Calu3 (cell line): ENCODE measurements at places on chromosomes 16 and 17. TPM values are rescaled to one million over a fixed set of nuclear protein-coding genes. Genes with fewer than 3 reads are reported as not detected.
A peak's percentile ranks its signal among the peaks of the same experiment; 100 is the strongest.

DNA sequence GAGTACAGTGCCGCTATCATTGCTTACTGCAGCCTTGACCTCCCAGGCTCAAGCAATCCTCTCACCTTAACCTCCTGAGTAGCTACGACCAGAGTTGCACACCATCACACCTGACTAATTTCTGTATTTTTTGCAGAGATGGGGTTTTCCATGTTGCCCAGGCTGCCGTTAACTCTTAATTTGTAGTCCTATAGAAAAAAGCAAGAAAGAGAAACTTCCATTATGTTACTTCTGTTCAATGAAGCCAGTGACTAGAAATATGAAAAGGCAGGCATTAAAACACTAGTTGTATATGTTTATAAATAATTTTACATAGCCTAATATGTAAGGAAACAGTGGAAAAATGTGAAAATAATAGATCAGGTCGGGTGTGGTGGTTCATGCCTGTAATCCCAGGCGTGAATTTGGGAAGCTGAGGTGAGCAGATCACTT is 9.7 kb downstream of the RAD51C start:
- no peaks in the 10 kb centered on the region for H3K27me3 ChIP-seq
- H3K36me3 ChIP-seq, result no peaks in the 10 kb centered on the region
- H3K4me3 ChIP-seq, result no peak overlapping the region
- no peaks in the 10 kb centered on the region for H3K4me1 ChIP-seq
- DNase-seq, result no peak
- no peak overlapping the region for H3K27ac ChIP-seq

GLP2R gene
- 0.20 and 0.59 TPM in 2 replicates for total RNA-seq

DNA sequence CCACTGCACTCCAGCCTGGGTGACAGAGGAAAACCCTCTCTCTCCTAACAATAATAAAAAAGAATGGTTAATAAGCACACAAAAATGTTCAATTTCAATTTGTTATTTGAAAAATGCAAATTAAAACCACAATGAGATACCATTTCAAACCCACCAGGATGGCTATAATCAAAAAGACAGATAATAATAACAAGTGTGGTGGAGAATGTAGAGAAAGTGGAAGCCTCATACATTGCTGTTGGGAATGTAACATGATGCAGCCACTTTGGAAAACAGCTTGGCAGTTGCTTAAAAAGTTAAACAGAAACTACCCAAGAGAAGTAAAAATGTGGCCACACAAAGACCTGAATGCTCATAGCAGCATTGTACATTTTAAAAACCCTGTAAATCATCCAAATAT is 51.8 kb upstream of the MAP3K14 start:
- H3K4me1 ChIP-seq, result peaks cover 37% of the 10 kb centered on the region
- H3K4me3 ChIP-seq, result no peak overlapping the region
- no peak for DNase-seq
- H3K36me3 ChIP-seq, result peaks cover 23% of the 10 kb centered on the region
- H3K27ac ChIP-seq, result no peak overlapping the region
- no peaks in the 10 kb centered on the region for H3K27me3 ChIP-seq

SALL1 gene
- not detected in 2 replicates for total RNA-seq

DNA sequence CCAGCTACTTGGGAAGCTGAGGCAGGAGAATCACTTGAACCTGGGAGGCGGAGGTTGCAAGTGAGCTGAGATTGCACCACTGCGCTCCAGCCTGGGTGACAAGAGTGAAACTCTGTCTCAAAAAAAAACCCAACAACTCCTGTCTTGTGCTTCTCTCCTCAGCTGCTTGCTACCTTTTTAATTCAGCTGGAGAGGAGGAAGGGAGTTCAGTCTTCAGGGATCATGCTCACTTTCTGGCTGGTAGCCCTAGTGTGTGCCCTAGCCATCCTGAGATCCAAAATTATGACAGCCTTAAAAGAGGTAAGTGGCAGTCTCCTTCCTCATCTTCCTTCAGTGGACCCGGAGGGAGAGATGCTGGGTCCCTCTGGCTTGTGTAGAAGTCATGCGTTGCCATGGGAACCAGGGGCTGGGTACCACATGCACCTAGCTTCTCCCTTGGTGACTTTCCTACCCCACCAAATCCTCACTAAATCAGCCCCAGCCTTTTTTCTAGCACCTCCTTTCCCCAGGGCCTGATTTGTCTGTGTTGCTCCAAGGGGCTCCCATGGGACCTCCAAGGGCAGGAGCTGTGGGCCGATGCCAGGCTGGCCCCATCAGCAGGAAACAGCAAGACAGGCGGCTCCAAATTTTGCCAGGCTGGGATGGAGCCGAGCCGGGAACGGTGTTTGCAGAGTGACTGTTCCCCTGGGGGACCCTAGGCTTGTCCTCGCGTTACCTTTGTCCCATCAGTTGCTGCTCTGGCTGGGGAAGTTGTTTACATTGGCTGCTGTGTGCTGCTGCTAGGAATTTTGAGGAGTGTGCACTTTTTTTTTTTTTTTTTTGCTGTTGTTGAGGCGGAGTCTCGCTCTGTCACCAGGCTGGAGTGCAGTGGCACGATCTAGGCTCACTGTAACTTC is 65.2 kb downstream of the ABCC1 start:
- no peak overlapping the region for H3K27ac ChIP-seq
- H3K4me1 ChIP-seq, result peaks cover 22% of the 10 kb centered on the region

DNA sequence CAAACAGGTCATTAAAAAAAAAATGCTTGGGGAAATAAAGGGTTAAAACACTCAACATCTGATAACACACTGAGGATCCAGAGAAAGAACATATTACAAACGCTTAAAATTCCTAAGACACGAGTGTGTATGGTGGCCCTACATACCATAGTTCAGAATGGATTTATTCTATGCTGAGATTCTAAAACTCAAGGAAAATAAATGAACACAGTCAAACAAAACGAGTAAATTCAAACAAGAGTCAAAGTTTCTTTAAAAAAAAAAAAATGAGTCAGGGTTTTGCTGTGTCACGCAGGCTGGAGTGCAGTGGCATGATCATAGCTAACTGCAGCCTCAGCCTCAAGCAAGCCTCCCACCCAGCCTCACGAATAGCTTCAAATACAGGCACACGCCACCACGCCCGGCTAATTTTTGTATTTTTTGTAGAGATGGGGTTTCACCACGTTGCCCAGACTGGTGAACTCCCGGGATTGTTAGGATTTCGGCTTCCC is 17.4 kb downstream of the CRK start:
- no peaks in the 10 kb centered on the region for H3K4me1 ChIP-seq
- no peak for DNase-seq
- H3K27me3 ChIP-seq, result no peaks in the 10 kb centered on the region
- no peak overlapping the region for H3K27ac ChIP-seq

SLC5A11 gene
- 0.64 TPM in 1 of 2 replicates, not detected in the other for total RNA-seq

GRCh38 chr16:21598206-21598605 is 1.2 kb upstream of the METTL9 start:
- peak overlapping the region; percentile 95 for H3K4me3 ChIP-seq
- H3K27me3 ChIP-seq, result no peaks in the 10 kb centered on the region
- H3K27ac ChIP-seq, result peak overlapping the region; percentile 60
- H3K36me3 ChIP-seq, result peaks cover 22% of the 10 kb centered on the region

TLCD1 gene
- 44.9 and 49.3 TPM in 2 replicates for total RNA-seq

DNA sequence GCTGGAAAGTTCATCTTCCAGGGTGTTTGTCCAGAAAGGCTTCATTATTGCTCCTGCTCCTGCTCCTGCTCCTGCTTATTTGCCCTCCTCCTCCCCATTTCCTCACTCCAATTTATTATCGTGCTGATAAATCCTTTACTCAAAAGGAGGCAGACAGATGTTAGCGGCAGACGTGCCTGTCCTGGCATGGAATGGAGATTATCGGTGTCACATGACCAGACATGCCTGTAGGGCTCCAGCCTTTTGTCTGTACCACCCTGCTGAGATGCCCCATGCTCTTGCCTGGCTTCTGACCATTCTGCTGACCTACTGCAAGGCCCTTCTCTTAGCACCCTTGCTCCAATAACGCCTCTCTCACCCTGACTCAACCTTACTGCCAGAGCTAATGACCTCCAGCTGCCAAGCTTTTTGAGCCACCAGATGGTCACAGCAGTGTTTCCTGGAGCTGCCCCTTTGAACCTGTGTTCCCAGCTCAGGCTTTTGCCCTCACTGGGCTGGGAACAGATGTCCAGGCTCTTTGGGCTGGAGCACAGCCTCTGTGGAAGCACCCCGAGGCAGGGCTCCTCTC is 12.8 kb downstream of the DNAH9 start:
- no peak overlapping the region for H3K4me3 ChIP-seq
- no peaks in the 10 kb centered on the region for H3K27me3 ChIP-seq
- H3K36me3 ChIP-seq, result no peaks in the 10 kb centered on the region
- no peak overlapping the region for H3K27ac ChIP-seq
- no peaks in the 10 kb centered on the region for H3K4me1 ChIP-seq

CES4A gene
- total RNA-seq, result not detected in 2 replicates

DNA sequence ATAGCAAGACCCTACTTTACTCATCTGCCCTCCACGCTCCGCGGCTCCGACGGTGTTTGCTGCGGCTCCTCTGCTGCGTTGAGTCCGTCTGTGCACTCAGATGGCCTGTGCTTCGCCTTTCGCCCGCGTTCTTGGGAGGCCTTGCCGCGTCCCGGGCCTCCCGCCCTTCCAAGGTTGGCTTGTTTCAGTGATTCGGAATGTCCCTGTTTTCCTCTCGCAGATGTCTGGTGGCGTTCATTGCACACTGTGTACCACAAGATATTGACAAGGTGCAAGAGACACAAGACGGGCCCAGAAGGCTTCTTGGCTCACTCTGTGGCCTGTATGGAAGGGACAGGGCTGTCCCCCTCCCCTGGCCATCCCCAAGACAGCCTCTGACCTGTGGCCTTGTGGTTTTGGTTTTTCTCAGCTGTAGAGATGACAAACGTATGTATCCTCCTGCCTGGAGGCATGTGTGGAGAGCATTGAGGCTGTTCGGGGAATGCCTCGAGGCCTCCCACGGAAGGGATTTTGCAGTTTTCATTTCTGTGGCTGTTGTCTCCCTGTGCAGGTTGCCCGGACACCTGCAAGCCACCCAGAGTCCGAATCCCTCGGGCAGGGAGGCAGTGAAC is 15.4 kb downstream of the MGRN1 start:
- DNase-seq, result no peak

GRCh38 chr16:53775821-53776431 is 72.0 kb downstream of the FTO start:
- H3K4me3 ChIP-seq, result peak overlapping the region; percentile 20
- no peaks in the 10 kb centered on the region for H3K27me3 ChIP-seq
- peaks cover 45% of the 10 kb centered on the region for H3K4me1 ChIP-seq
- DNase-seq, result peak; percentile 61
- H3K27ac ChIP-seq, result peak overlapping the region; percentile 50

DNA sequence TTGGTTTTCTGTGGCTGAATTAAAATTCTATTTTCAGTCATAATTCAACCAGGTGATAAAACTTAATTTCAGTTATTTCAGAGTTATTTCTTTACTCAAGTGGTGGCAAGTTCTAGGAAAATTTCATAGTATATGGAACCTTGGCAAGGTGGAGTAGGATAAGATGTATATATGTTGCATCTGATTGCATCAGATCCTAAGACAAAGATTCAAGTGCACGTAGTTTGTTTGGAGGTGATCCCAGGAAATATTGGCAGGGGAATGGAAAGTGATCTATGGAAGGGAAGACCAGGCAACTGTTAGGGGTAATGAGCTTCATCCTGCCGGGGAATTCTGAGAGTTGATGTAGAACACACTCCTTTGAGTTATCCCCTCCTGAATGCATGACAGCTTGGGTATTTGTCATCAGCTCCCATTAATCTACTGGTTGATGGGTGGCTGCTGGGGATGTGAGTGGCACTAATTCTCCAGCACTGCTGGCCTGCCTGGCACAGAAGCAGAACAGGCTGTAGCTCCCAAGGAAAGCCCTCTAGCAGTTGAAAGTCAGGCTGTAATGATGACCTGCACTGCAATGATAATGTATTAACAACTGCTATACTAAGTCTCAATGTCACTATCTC is 52.2 kb upstream of the TOM1L1 start:
- H3K36me3 ChIP-seq, result no peaks in the 10 kb centered on the region
- H3K4me3 ChIP-seq, result no peak overlapping the region
- H3K27ac ChIP-seq, result no peak overlapping the region
- no peak for DNase-seq

GRCh38 chr17:35170968-35171771 is 23.0 kb downstream of the SLC35G3 start:
- H3K4me1 ChIP-seq, result no peaks in the 10 kb centered on the region
- H3K27me3 ChIP-seq, result peaks cover 45% of the 10 kb centered on the region
- no peak overlapping the region for H3K27ac ChIP-seq
- DNase-seq, result no peak
- no peaks in the 10 kb centered on the region for H3K36me3 ChIP-seq
- no peak overlapping the region for H3K4me3 ChIP-seq

DUS1L gene
- total RNA-seq, result 132 and 146 TPM in 2 replicates

- no peaks in the 10 kb centered on the region for H3K27me3 ChIP-seq
- H3K36me3 ChIP-seq, result peaks cover 84% of the 10 kb centered on the region
- DNase-seq, result peak; percentile 36
- peak overlapping the region; percentile 100 for H3K27ac ChIP-seq
Measured at GRCh38 chr17:50864747-50865059, 1.5 kb downstream of the TOB1 start.
